ENCODE measurements at places on chromosomes 7 and 10. TPM values are rescaled to one million over a fixed set of nuclear protein-coding genes. Genes with fewer than 3 reads are reported as not detected.

TAC1 gene
- polyA plus RNA-seq = not detected

FAM25A gene
- not detected for polyA plus RNA-seq

GRCh38 chr7:1193593-1194424 is 33.8 kb upstream of the ZFAND2A start:
- no peak for DNase-seq

- DNase-seq = no peak
These were observed 17.4 kb downstream of the TRIM8 start for GRCh38 chr10:102661658-102662028.

DNA sequence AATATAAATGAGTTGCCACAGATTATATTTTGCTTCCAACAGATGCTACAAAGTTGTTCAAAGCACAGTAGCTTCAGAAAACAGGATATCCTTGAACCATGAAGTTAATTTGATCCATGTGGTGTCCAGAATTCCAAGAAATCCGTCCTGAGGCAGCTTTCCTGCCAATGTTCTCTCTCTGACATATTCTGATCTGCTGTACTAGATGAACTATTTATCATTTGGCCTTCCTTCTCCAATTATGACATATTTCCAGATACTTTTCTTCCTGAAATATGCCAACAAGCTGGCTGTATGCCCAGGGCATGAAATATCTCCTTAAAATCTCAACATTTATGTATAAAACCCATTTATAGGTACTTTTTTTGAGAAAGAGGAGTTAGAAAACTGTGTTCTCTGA is 141.1 kb downstream of the SPAG6 start:
- DNase-seq = no peak

DNA sequence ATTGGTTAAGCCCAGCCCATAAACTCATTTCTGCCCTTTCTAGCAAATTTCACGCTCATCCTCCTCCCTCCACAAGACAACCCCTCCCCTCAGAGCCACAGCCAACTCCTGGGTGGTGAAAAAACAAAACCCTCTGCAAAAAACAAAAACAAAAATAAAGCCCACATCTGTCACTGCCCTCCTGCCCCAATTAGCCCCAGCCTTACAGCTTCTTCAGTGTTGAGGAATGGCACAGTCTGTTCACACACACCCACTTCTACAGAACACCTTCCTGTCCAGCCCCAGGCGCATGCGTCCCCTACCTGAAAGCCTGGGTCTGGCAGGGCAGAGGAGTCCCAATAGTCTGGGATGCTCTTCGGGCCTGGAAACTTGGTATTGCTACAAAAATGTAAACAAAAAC is 34.4 kb downstream of the PARP12 start:
- DNase-seq = no peak

GRCh38 chr10:4661511-4662255 is 164.3 kb upstream of the AKR1E2 start:
- DNase-seq = no peak

DNA sequence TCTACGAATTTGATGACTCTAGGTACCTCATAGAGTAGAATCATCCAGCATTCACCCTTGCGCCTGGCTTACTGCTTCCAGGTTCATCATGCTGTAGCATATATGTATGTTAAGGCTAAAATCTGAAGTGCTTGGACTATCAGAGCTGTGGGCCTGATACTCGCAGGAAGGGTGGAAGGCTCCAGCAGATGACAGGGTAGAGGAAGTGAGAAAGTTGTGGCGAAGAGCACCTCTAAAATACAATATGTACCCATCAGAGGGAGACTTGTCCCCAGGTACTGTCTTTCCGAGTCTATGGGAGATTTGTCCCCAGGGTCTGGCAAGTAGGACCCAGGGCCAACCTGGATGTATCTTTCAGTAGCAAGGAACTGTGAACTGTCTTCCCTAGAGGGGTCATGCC is 48.1 kb upstream of the PLEKHA1 start:
- no peak for DNase-seq

DNA sequence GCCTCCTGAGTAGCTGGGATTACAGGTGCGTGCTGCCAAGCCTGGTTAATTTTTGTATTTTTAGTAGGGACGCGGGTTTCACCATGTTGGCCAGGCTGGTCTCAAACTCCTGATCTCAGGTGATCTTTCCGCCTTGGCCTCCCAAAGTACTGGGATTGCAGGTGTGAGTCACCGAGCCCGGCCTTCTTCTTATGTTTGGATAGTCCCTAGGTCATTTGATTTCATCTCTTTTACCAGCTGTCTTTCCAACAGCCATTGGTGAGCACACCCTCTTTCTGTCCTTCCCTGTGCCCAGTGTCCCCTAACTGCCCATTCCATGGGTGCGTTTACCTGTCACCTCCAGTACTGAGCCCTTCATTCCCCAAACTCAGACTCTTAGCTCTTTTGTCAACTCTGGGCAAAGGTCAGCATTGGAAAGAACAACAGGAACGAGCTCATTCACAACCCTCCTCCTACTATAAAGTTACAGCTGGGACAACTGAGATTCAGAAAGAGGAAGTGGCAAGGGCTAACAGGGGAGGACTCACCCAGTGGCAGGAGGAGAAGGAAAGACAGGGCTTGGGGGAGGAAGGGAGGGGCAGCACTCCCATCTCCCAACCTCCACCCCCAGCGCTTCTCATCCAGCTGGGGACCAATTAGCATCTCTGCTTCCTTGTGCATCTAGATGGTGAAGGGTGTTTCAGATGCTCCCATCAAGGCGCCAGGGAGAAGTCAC is 5.6 kb downstream of the SSC4D start:
- DNase-seq = no peak

DNA sequence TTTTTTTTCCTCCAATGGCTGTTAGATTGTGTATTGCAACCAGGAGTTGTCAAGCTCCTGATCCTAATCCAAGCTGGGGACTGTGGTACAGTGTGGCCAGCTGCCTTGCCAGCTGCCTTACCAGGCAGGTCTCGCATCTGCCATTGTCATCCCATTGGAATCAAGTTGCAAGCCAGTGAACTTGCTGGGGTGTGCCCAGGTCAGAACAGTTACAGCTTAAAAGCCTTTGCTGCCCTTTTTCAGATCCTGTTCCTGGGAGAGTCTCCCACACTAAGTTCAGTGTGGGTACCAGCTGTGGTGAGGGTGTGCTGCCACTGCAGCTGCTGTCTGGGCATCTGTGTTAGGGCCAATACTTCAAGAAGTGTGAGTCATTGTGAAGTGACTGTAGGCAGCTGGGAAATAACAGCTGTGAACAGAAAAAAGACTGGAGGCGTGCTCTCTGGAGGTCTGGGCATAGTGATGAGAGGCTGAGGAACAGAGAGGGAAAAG is 72.8 kb downstream of the CCNY start:
- DNase-seq = no peak

DNA sequence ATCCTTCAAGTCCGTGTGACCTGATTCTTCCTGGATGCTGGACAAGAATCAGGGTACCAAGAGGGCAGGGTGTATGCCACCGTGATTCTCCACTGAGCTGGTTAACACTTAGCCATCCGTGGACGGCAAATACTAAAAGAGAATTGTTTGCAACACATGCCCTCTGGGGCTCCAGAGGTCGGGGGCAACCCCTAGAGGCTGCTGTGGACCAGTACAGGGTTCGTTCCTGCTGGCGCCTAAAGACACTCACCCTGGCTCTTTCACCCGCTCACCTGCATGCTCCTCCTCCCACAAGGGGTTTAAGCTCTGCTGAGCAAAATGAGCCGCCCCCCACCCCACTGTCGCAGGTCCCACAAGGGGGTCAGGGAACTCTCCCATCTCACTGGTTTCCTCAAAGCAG is 148.7 kb upstream of the ITGB1 start:
- no peak for DNase-seq

DNA sequence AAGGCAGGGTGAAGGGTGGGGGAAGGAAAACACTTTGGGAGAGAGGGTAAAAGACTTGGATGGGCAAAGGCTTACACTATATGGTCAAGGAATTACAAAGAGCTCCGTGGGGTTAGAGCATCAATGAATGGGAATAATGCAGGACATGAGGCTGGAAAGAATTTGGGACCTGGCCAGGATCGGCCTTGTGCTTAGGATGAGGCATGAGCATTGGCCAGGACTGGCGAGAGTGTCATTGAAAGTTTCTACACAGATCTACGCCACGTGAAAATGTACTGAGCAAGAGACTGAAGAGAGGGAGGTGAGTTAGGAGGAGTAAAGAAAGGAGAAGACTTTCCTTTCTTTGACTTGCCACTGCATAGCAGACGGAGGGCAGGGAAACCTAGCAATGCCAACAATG is 142.8 kb downstream of the PTEN start:
- DNase-seq = no peak

Measured in right lung (tissue), 10 donors.